ENCODE measurements at places on chromosomes 7 and 10.

- no peak for DNase-seq
Measured at GRCh38 chr7:116653204-116653603, 18.8 kb upstream of the MET start.

DNA sequence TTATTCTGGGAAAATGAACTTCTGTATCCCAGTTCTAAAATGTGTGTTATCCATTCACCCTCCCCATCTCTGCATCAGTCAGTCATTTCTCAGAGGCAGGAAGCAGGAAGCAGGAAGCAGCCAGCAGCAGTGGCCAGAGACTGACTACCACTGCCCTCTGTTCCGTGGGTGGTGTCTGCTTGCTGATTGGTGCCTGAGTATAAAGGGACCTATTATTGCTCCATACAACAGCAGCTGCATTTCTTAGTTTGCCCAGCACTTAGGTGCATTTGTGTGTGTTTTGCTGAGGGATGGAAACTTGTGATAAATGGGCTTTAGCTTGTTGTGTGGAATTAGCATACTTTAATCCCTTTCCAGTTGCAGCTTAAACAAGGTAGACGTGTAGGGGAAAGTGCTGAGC is 582.2 kb downstream of the SORCS1 start:
- DNase-seq: no peak

DNA sequence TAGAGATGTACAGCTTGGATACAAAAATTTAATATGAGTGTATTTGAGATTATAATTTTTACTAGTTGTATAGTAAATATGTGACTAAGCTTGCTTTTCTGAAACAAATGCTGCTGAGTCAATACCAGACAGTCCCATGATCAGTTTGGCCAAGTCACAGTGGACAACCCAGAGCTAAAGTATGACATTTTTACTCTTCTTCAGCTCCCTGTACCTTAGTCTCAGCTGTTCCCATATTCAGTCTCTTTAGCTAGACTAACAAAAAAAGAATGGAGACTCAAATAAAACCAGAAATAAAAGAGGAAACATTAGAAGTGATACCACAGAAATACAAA is 189.3 kb downstream of the CTNNA3 start:
- no peak for DNase-seq

GRCh38 chr7:30268586-30268985 is 15.8 kb upstream of the ZNRF2 start:
- DNase-seq: no peak

GRCh38 chr7:139046143-139046542 is 10.3 kb upstream of the ZC3HAV1L start:
- DNase-seq: no peak

DNA sequence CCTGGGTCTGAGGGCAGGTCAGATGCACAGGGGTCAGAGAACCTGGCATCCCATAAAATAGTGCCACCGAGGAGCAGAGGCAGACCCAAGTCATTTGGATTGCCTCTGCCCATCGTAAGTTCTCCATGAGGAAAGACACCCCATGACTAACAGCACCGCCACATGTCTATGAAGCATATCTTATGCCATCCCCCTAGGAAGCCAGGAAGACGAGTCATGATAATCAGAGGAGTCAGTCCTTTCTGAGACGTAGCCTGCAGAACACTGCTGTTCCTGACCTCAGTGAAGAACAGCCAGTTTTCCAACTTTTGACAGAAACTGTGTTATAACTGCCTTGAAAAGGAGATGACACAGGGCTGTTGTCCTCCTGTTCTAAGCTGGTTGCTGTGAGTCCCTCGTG is 51.2 kb downstream of the INSYN2A start:
- DNase-seq: no peak

GRCh38 chr7:27150568-27151340 is 1.6 kb downstream of the HOXA3 start:
- DNase-seq: peak; percentile 62

- DNase-seq: no peak
Measured at GRCh38 chr7:90701021-90701420, 104.9 kb downstream of the CDK14 start.

DNA sequence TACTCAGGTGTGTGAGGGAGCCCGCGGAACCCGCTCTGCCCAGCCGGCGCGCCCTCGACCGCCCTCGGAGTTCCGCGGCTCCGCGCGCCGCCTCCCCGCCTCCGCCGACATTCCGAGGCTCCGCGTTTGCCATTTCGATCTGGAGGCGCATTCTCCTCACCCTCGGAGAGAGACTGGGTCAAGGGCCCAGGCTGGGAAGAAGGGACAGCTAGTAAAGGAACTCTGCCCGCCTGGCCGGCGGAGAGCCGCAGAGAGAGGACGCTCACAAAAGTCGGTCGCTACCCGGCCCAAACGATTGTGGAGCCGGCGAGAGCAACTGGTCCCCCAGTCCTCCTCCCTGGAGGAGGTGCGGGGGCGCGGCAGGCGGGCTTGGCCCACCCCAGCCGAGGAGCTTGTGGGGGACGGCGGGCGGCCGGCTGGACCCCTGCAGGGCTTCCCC is 74.5 kb upstream of the LEP start:
- no peak for DNase-seq

DNA sequence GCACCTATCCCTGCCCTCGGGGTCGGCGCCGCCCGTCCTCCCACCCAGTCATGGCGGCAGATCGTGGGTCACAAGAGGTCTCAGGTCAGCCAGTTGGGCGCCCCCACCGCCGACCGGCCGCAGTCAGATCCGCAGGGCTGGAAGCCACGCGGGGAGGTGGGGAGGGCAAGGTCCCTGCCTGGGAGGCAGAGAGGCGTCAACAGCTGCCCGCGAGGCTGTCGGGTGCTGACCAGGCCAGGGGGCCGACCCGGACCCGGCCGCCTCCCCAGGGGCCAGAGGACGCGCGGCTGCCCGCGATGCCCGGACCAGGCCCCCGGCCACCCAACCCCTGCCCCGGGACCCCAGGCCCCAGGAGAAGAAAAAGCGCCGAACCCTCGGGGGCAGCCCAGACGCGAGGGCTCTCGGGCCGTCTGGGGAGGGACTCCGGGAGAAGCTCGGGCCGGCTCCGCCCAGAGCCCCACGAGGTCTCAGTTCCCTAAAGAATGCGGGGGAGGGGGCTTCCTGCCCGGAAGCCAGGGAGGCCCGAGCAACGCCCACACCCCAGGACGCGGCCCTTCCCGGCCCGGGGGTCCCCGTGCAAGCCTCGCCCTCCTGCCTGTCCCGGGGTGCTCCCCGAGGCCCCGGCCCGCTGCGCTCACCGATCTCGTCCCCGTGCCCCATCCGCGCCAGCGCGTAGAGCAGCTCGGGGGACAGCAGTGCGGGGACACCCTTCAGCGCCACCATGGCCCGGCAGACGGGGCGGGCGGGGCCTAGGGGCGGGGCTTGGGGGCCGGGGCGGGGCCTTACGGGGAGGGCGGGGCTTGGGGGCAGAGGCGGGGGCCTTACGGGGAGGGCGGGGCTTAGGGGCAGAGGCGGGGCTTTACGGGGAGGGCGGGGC is at the start of gene FUOM:
Gene FUOM, minus strand, starts transcription at position 735 of the 877 bp plus-strand sequence. Its CDS starts 12 bp downstream, at position 723.
- DNase-seq: peak; percentile 75

GRCh38 chr10:60565492-60565891 is 175.8 kb upstream of the ANK3 start:
- DNase-seq: no peak

DNA sequence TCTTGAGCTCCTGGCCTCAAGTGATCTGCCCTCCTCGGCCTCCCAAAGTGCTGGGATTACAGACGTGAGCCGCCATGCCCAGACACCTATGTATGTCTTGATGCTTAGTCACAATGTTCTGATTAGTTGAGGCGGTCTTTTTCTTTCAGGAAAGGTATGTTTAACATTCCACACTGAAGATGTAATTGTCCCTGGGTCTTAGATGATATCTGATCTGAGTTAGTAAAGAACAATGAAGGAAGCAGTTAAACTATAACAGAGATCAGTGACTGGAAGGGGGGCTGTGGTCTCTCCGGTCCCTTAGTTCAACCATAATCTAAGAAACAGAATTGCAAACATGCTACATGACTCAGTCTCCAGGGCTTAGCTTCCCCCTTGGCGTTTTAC is 31.5 kb upstream of the SH2D4B start:
- no peak for DNase-seq

- no peak for DNase-seq
Measured at GRCh38 chr10:63718006-63718405, 196.8 kb downstream of the REEP3 start.

DNA sequence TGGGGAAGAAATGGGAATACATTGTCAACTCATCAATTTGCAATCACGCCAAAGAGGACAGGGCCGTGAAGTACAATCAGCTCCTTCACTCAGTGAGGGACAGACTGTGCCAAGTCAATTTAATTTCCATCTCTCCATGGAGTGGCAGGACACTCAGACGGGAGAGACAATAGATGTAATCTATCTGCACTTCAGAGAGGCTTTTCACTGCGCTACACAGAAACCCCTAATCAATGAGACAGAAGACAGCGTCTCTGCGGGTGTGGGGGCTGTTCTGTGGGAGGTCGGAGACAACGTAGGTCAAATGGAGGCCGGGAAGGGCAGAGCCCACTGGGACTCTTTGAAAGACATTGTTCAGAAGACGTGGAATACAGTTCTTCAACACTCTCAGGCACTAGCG is 541.0 kb upstream of the ADARB2 start:
- no peak for DNase-seq

GRCh38 chr10:105681051-105681450 is 1040.0 kb downstream of the SORCS3 start:
- DNase-seq: no peak

DNA sequence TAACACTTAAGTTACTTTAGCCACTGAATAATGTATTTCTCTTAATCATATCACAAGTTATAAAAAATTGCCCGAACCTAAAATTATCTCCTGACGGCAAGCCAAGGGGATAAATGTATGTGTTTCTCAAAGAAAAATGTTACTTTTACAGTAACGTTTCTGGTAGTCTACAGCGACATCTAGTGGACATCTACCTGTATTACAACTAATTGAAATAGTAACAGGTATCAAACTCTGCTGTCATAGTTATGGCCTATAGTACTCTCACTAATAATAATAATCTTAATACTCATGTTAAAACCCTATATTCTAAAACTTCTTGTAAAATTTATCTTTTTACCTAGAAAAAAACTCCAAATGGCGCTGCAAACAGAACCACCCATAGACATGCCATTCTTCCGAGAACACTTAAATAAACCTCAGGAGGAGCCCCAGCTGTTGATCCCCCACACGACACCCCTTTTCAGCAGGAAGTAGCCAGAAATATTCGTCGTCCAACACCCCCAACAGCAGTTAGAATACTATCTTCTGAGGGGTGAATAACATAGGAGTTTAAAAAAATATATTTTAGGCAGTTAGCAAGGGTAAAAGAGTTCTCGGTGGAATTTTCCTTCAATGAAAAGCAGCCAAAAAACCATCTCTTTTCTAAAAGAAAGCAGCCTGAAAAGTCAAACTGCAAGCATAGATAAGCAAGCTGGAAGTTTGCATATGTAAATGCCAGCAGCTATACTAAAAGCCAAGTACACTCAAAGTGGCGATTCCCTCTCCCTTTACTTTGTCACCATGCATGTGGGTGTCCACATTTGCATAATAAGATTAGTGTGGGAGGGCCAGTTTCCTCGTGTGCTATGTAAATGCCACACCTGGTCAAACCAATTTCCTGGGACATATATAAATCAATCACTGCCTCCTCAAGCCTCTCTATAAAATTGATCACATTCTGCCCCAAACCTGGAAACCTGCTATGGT is 40.5 kb upstream of the ZNF107 start:
- no peak for DNase-seq

DNA sequence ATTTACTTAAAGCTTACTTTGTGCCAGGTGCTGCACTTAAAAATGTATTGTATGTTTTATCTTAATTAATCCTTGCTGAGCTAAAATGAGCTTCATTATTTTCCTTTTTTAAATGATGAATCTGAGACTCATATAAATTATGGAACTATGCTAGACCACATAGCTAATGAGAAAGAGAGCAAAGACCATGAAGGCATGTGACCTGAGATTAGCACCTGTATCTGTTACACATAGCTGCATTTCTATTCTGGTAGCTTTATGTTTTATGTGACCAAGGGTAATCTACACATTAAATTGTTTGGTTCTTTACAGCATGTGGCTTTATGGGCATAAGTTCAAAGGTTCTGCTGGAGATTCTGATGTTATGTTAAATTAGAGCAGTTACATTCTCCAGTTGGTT is 839.1 kb upstream of the SORCS1 start:
- DNase-seq: no peak

DNA sequence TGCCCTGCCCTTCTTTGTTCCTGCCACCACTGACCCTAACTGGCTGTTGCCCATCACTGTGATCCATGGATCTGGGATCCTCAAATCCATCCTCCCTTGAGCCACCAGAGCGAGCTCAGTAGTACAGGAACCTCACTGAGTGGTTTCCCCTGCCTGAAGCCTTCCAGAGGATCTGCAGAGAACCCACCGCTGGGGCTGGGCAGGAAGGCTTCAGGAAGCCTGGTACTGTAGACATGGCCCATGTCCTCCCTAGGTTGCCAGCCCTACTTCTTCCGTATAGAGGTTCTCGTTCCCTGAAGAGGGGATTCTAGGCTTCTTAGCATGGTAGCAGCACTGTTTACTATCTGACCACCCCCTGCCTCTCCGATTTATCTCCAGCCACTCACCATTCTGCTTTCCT is 687.3 kb upstream of the FOXK1 start:
- no peak for DNase-seq

GRCh38 chr10:1648648-1649047 is 88.7 kb downstream of the ADARB2 start:
- no peak for DNase-seq

DNA sequence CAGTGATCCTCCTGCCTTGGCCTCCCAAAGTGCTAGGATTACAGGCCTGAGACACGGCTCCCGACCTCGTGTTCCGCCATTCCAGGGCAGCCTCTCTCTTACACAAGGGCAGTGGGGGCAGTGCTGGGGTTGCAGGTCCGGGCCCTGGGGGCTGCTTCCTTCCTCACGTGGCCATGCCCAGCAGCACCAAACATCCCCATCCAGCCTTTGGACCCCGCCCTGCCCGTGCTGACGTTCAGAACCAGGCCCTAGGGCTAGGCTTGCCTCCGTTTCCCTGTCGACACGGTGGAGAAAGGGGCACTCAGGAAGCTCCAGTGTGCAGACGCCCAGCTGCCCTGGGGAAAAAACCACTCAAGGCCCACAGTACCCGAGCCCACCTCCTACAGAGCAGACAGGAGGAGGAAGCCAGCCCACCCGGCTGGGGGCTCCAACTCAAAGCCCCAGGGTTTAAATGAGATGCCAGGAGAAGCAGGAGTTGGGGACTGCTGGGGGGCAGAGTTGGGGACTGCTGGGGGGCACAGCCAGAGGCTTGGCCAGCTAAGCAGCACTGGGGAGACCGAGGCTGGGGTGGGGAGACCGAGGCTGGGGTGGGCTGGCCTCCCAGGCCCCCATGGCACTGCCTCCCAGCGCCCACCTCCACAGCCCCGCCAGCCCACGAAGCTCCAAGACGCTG is 35.9 kb downstream of the ADAP1 start:
- DNase-seq: no peak

- DNase-seq: no peak
Measured at GRCh38 chr10:24703700-24704099, 20.0 kb downstream of the ARHGAP21 start.

GRCh38 chr7:78345293-78345911 is 546.8 kb downstream of the PHTF2 start:
- no peak for DNase-seq

GRCh38 chr7:78794101-78794500 is 659.4 kb downstream of the MAGI2 start:
- no peak for DNase-seq

Measured in stimulated activated CD4-positive, alpha-beta T cell treated with anti-CD3 and anti-CD28 coated beads, Interleukin-4, amount 100 ng/mL, for 24 hours (primary cell).